NB4 (cell line): ENCODE measurements at places on chromosomes 4 and X.
A peak's percentile ranks its signal among the peaks of the same experiment; 100 is the strongest.

DNA sequence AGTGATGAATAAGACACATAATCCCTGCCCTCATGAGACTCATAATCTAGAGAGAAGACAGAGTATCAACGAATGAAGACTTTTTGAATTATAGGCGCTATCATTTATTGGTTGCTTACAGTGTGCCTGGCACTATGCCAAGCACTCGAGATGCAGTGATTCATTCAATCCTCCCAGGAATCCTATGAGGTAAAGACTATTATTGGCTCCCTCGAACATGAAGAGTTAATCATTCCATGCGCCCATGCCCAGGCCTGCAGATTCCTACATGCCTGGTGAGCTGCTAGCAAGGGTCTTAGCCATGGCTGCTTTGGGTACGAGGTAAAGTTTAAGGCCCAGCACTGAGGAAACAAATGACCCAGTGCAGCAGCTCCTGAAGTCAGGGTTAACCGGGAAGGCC is 47.0 kb downstream of the TEX13B start:
- no peak for DNase-seq

DNA sequence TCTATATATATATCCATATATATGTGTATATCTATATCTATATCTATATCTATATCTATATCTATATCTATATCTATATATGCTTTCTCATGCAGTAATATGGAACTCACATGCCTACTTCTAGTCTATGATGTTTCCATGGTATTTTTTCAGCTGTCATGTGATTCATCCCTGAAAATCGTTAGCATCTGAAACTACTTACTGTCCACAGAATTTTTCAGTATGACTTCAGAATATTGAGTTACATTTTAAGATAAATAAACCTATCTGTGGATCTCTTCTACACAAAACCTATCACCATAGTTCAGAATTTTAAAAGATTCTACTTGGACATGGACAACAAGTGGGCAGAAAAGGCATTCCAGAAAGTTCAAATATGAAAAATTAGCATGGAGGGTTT is 855.1 kb upstream of the INTU start:
- DNase-seq: no peak

- no peak for DNase-seq
These were observed 1.1 kb downstream of the SRPX2 start for GRCh38 chrX:100645106-100645505.

DNA sequence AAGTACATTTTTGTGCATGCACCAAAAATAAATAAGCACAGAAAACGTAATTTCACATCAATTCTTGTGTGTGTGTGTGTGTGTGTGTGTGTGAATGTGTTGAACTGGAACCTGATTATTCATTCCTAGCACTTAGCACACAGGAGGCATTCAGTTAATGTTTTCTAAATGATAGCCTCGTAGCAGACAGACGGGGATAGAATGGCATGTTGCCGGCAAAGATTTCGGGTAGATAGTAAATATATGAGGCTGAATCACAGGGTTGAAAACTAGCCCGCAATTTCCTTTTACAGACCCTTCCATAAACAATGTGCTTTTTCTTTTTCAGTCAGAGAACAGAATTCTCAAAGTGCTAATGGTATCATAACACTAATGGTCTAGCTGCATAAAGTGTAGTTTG is 13.5 kb downstream of the MAOB start:
- no peak for DNase-seq

GRCh38 chr4:76096076-76096475 is 21.6 kb downstream of the ART3 start:
- DNase-seq: no peak

DNA sequence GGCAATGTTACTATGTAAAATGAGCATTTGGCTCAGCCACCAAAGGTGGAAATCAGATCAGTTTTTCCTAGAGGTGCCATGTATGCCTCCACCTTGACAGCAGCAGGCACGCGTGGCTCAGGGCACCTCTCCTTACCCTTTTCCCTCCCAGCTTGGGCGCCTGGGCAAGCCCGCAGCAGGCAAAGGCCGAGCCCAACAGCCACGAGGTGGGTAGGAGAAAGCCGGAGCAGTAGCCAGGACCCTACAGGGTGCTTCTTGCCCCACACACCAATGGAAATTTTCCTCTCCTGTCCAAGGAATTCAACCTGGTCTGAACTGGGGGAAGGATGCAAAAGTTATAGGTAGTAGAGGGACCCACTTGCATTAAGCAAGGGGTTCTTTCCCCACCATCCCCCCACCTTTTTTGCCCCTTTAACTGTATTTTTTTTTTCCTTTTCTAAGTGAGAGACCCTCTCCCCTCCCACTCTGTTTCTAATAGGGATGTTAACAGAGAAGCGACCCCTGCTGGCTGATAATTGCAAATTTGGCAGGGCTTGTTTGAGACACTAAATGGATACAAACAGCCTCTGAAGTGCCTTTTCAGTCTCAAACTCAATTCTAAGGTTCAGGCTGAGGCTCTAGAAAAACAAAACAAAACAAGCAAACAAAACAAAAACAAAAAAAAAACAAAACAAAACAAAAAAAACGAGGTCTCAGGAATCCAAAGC is 895.1 kb downstream of the PCDH18 start:
- peak; percentile 17 for DNase-seq

DNA sequence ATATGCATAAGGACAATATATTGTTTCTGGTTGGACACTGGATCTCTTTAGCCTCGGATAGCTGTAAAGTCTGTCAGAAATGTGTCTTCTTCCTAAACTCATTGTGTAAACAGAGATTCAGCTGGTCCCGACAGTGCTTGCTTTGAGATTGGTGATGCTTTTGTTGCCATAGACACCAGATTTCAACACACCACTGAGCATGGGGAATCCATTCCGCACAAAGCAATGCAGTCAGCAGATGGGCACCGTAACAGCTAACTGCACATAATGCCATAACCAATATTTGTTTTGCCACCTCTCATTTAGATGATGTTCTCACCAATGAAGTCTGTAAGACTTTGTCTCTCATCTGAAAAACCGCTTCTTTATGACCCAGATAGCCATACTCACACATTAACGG is 33.3 kb upstream of the FAM47C start:
- no peak for DNase-seq

- DNase-seq: no peak
These were observed 7.7 kb upstream of the STX18 start for GRCh38 chr4:4549534-4549933.

DNA sequence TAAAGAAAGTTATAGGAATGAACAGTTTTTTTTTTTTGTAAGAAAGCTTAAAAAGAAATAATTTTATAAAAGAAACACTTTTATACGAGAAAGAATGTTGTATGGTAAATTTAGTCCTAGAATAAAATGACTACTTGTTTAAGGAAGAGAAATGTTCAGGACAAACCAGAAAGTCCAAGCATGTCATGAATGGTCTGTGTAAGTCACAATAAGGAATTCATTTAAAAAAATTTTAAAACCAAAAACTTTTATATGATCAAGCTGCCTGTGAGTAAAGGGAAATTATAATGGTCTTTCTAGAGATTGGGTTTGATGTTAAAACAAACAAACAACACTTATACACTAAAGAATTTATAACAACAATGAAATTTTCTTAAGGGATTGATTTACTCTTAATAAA is 858.9 kb upstream of the PCDH7 start:
- peak; percentile 5 for DNase-seq

- DNase-seq: peak; percentile 76
These were observed 36.7 kb downstream of the FGFRL1 start for GRCh38 chr4:1047976-1048772.

GRCh38 chr4:142600952-142601351 is 245.1 kb downstream of the INPP4B start:
- DNase-seq: no peak

DNA sequence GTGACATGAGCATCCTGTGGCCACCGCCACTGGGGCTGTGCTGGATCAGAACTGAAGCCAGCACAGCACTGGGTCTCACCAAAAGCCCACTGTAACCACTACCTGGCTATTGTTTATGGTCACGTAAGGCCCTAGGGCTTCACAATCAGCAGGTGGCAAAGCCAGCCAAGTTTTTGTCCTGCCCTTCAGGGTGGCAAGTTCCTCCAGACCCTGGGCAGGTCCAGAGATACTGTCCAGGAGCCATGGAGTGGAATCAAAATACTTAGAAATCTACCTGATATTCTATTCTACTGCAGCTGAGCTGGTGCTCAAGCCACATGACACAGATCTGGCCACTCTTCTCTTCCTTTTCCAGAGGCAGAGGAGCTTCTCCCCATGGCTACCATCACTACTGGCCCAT is 121.2 kb upstream of the CXXC4 start:
- DNase-seq: no peak

DNA sequence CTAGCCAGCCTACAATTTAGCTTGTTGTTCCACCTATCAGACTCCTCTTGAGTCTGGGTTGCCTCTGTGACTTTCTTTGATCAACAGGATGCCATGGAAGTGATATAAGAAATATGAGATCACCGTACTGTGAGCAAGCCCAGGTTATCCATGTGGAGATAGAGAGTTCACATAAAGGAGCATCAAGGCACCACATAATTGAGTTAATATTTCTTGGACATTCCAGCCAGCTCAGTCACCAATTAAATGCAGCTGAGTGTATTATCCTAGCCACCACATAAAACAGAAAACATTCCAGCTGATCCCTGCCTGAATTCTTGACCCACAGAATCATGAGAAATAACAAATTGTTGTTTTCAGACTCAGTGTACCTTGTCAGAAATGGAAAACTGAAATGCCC is 253.6 kb downstream of the PPP1R2C start:
- no peak for DNase-seq

- DNase-seq: no peak
These were observed 182.7 kb upstream of the PCDH7 start for GRCh38 chr4:30537456-30537855.

DNA sequence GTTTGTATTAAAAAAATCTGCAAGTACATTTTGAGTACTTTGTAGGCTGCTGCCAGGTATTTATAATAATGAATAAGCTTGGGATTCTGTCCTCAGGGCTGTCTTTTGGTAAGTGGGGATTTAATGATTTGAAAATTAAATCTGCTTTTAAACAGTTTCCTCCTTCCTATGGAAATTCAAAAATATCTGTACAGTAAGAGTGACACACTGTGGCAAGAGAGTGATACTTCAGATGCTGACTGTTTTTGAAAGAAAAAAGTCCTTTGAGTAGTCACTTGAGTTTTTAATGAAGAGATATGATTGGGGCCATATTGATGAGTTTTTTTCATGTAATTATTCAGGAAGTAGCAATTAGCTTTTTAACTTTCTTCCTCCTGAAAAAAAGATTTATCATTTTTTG is 49.2 kb downstream of the SMARCAD1 start:
- DNase-seq: peak; percentile 11

GRCh38 chrX:69493193-69493592 is 10.9 kb upstream of the NALF2 start:
- peak; percentile 22 for DNase-seq

GRCh38 chr4:89957046-89957926 is 62.6 kb downstream of the MMRN1 start:
- no peak for DNase-seq

- DNase-seq: no peak
These were observed 220.6 kb upstream of the S100G start for GRCh38 chrX:16429406-16429805.

GRCh38 chrX:28135378-28136047 is 154.3 kb upstream of the DCAF8L1 start:
- no peak for DNase-seq

- DNase-seq: no peak
These were observed 44.8 kb downstream of the EDNRA start for GRCh38 chr4:147525494-147526271.

DNA sequence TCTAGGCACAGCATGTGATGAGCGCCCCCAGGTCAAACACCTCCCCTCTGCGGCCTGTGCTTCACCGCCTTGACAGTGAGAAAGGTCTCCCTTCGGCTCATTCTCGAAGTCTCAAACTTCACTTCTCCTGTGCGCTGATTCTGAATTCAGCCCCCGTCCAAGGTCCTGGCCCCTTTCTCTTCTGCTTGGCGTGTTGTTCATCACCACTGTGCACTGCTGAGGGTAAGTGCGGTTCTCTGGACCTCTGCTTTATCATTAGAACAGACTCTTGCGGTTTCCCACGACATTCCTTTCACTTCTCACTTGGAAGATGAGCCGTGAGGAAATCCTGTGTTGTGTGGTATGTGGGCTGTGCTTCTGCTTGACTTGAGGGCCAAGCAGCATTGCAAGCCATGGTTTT is 11.9 kb downstream of the HTT-AS start:
- no peak for DNase-seq

DNA sequence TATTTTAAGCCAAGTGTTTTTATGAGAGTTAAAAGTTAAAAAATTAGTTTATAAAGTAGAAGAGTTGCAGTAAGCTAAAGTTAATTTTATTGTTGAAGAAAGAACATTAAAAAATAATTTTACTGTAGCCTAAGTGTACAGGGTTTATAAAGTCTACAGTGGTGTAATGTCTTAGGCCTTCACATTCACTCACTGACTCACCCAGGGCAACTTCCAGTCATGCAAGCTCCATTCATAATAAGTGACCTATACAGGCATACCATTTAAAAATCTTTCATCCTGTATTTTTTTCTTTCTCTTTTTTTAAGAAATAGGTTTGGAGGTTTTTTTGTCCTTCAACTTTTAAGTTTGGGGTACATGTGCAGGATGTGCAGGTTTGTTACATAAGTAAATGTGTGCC is 87.9 kb upstream of the NR3C2 start:
- DNase-seq: no peak

- no peak for DNase-seq
These were observed 2.6 kb downstream of the PHKA2 start for GRCh38 chrX:18981124-18981807.

DNA sequence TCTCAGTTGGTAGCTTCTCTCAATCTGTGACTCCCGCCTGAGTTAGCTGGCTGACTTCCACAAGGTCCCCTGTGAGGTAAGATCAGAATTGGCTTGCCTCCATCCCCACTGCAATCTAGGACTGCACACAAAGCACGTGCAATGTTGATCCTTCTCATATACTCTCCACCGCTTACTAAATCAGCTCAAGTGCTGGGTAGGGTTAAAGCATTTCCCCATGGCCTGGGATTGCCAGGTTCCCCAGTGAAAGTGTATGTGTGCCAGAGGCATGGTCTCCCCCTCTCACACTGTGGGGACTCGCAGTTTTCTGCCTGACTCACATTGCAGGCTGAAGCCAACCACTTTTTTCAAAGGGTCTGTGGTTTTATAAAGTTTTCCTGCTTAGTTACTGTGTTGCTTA is 886.9 kb downstream of the FAM133A start:
- no peak for DNase-seq

- DNase-seq: no peak
These were observed 133.6 kb upstream of the IL15 start for GRCh38 chr4:141502755-141503154.

GRCh38 chr4:92182006-92182735 is 121.6 kb upstream of the GRID2 start:
- no peak for DNase-seq

DNA sequence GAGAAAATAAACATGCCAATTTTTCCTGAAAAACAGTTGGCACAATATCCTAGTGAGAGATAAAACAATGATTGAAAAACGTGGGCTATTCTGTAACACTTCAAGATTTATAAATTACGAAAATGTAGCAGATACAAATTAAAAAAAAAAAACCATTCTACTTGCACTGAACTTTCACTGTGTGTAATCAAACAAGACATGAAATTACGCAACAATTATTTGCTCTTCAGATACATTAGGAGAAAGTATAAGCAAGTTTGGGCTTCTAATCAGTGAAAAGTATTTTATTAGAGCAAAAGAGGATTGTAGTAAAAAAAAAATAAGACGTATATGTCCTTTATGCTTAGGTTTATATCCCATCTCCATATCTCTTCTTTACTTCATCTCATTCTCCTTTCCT is 320.4 kb downstream of the SPOCK3 start:
- no peak for DNase-seq

GRCh38 chr4:68953056-68953596 is 1.5 kb upstream of the UGT2A3 start:
- no peak for DNase-seq
